Activated CD8-positive, alpha-beta memory T cell treated with anti-CD3 and anti-CD28 coated beads for 4 hours (primary cell): ENCODE measurements at places on chromosomes 4 and X.

DNA sequence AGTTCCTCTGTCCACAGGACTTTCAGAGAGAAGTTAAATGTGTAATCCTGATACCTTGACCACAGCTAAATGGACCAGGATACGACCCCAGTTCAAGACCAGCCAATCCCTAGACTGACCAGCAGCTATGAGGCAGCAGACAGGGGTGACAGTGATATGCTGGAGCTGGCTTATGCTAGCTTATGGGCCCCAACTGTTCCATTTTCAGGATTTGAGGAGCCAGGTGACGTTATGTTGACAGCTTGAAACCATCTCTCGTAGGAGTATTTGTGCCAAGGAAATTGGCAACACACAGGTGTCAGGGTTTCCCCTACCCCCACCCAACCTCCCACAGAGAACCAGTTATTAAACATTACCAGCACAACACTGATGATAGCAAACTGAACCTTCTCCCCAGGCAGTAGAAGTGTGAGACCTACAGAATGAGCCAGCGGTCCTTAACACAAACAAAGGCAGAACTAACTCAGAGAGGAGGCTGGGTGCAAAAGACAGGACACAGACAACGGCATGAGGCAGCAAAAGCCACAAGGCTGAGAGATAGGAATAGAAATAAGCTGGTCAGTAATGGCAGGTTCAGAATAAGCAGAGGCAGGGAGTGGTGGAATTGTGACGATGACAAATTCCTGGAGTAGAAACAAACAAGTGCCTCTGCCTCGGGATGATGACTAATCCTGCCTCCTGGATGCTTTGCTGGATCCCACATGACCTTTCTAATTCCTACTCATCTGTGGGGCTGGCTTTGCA lies 85.6 kb upstream of the CPEB2 start:
- no peak for DNase-seq

GRCh38 chrX:56726605-56727004 lies 2.4 kb upstream of the NBDY start:
- no peak for DNase-seq

DNA sequence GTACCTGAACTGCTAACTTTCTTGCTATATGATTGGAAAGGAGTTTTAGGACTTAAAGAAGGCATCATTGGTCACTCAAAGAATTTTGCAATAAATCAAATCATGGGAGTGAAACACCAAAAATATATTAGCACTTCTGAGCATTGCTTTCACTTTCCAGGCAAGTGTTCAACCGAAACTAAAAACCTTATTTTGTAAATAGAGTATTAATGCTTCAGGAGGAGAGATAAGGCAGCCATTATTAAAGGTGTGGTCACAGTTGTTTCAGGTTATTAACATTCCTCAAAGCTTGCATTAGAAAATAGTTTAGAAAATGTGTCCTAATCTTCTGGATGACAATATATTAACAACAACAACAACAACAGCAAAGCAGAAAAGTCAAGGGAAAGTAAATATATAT lies 92.3 kb upstream of the TLL1 start:
- no peak for DNase-seq

DNA sequence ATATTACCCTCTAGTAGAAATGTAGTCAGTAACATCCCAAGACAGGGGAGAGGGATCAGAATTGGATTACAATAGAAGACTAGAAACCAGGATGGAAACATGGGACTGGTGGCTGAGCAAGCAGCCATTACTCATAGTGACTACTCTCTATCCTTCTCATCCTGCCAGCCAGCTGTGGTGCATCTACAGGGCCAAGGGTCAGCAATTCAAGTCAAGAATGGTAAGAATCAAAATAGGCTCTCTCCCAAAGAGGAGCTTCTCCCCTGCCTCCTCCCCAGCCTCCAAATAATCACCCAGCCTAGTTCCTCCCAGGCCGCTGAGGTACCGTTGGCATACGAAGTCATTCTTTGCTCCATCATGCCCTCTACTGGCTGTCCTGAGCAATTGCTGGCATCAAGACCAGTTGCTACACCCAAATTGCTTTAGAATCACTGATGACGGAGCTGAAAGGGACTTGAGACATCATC lies 19.4 kb downstream of the AWAT2 start:
- no peak for DNase-seq

GRCh38 chrX:115378471-115378870 lies 89.0 kb downstream of the LUZP4 start:
- DNase-seq = no peak

GRCh38 chr4:145494666-145495270 lies 13.1 kb downstream of the SMAD1 start:
- no peak for DNase-seq

DNA sequence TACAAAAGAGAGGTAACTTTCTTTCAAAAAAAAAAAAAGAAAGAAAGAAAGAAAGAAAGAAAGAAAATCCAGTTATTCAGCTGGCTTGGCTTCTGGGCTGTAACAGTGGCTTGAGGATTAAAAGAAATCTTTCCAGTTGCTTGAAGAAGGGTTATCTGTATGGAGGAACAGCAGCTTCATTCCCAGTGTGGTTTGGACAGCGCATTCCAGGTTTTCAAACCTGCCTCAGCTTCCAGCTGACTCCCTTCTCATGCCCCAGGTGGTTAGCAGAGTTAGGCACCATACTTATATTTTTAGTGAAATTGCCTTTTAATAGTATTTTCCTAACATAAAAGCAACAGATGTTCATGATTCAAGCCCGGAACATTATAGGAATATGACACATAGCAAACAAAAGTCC lies 48.6 kb downstream of the TMEM164 start:
- DNase-seq = no peak

DNA sequence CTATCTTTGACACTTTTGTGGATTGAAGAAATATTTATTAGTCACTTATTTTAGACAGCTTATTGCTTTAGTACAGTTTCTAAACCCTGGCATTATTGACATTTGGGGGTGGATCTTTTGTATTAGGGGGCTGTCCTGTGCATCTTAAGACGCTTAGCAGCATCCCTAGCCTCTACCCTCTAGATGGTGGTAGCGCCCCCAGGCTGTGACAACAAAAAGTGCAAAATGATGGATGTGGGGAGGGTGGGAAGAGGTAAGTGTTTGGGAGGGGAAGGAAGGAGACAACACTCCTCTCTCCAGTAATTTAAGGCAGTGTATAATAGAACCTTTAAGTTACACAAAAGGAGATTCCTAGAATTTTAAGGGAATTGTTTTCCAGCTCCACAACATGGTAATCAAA lies 1210.6 kb downstream of the C4orf33 start:
- DNase-seq = no peak
